Left colon (tissue), 2 donors: ENCODE measurements at places on chromosomes 3 and 15.

GRCh38 chr3:84082726-84083125 is 876.1 kb upstream of the CADM2 start:
- DNase-seq: no peak

DNA sequence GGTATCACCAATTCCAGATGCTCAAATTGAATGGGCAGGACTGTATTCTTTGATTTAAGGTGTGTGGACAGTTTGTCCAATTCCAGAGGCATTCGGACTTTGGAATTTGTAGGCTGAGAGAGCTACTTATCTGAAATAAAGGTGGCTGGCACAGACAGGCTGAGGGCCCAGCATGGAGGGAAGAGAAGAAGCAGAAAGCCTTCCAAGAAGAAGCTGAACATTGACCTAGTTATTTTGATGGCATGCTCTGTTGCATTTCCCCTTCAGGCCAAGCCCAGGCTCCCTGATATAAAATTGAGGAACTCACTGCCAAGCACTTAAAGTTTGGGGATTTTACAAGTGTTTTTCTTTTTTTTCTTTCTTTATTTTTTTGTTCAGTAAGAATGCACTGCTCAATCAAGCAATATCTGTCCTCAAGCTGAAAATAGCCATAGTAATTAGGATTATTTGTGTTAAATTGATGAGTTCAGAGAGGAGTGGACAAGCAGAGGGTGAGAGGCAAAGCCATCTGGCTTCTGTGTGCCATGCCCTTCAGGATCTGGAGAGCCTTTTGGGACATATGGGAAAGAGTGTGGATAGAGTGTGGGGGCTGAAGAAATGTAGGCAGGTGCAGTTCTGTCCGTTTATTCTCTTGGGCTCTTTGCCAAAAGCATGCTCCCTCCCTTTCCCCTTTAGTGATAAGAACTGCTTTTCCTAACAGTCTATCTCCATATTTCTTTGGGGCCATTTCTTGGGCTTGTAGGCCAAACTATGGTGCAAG is 148.9 kb downstream of the OXSM start:
- no peak for DNase-seq

GRCh38 chr15:70321172-70321819 is 223.6 kb upstream of the TLE3 start:
- no peak for DNase-seq

- DNase-seq: no peak
Measured at GRCh38 chr3:66449411-66449974, 51.3 kb downstream of the LRIG1 start.

GRCh38 chr3:103306104-103306503 is 871.3 kb downstream of the ZPLD1 start:
- no peak for DNase-seq

- DNase-seq: no peak
Measured at GRCh38 chr3:174737966-174738365, 121.2 kb upstream of the NAALADL2 start.

GRCh38 chr3:142209655-142210054 is 15.7 kb downstream of the GK5 start:
- DNase-seq: peak; percentile 22

- DNase-seq: no peak
Measured at GRCh38 chr3:25582242-25582641, 82.5 kb downstream of the TOP2B start.

GRCh38 chr15:31373096-31373865 is 46.6 kb downstream of the KLF13 start:
- DNase-seq: no peak

GRCh38 chr3:155714295-155714718 is 30.6 kb downstream of the PLCH1 start:
- DNase-seq: no peak

- DNase-seq: no peak
Measured at GRCh38 chr3:48569808-48570450, 6.3 kb upstream of the UCN2 start.

GRCh38 chr3:100891827-100892226 is 101.4 kb downstream of the ABI3BP start:
- DNase-seq: no peak

GRCh38 chr3:195034101-195034500 is 236.9 kb downstream of the XXYLT1 start:
- no peak for DNase-seq

DNA sequence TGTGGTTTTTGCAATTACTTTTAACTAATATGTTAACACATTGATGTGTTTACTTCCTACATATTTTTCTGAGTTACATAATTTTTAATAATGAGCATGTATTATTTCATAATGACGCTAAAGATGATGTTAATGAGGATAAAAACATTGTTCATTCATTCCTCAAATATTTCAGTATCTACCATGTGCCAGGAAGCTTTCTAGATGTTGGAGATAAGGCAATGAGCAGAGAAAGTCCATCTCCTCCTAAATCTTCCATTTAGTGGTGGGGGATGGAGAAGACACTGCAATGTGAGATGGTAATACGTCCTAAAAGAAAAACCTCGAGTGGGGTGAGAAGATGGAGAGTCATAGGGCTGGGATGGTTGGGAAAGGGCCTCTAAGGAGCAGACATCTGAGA is 132.7 kb downstream of the MYLK start:
- DNase-seq: no peak

DNA sequence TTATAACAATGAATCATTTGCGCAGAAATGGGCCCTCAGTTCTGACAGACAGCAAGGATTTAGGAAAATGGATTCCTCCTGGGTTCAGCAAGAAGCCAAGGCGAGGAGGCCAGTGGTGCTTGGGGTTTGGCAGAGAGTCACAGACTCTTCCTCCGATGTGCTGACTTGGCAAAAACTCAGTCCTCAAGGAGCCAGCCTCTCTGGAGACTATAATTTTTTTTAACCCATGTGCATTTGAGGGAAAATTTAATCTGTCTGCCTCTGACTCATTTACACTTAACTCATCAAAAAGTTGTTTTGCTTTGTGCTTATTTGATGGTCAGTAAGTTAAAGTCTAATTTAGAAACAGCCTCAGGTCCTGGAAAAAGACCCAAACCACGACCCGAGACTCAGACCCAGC is 34.2 kb upstream of the SLC24A5 start:
- no peak for DNase-seq

GRCh38 chr3:184167786-184168185 is 6.9 kb upstream of the AP2M1 start:
- DNase-seq: no peak

- DNase-seq: no peak
Measured at GRCh38 chr3:37492977-37493471, 318.6 kb upstream of the LRRFIP2 start.
